NK-92 treated with Interleukin-12 subunit alpha and Interleukin-12 subunit beta, amount 100 ng/mL, for 24 hours (cell line): ENCODE measurements at places on chromosomes 12 and 14.

DNA sequence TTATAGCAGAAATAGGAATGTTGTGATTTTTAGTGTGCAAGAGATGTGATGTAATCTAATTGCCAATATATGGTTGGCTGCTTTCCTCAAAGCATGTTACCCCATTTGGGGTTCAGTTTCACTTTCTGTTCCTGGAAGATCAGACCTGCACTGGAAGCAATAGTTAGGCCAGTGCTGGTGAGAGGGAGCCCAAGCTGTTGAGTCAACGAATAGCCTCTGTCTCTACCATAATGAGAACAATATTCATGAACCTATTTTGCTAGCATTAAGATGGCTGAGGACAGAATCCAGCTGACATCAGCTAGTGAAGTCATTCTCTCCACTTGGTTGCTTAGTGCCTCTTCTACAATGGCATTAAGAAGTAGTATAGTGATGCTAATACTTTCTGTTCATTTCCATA, 379.9 kb upstream of the DCN start:
- DNase-seq, result no peak

GRCh38 chr14:50773632-50774541, 57.1 kb downstream of the NIN start:
- no peak for DNase-seq

DNA sequence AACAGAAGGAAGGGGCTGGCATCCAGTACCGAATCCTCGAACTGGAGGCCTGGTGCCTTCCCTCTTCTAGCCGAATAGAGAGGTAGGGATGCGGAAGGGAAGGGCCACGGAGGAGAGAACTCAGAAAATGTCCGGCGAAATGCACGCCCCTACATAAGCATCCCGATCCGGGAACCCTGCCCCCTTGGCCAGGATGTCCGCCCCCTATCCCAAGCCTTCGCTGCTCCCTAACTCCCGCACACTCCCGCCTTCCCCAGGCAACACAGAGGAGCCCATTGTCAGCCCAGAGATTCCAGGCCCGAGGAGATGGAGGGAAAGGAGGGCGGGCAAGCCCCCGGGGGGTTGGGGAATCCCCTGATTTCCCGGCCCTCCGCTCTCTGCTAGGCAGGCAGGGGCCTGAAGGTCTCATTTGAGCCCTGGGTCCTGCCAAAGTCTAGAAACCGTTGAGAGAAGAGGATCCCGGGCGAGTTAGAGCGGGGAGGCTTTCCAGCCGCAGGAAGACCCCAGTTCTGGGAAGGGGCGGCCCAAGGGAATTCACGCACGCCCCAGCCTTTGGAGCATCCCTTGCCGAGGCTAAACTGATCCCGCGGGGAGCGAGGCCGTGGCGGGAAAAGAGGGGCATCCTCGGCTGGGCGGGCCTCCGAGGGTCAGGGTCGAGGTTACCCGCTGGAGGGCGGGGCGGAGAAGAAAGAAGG, 569 bp upstream of the ARHGEF40 start:
- DNase-seq, result no peak

- DNase-seq, result no peak
These were observed 67.8 kb upstream of the GRIP1 start for GRCh38 chr12:66746489-66747201.

DNA sequence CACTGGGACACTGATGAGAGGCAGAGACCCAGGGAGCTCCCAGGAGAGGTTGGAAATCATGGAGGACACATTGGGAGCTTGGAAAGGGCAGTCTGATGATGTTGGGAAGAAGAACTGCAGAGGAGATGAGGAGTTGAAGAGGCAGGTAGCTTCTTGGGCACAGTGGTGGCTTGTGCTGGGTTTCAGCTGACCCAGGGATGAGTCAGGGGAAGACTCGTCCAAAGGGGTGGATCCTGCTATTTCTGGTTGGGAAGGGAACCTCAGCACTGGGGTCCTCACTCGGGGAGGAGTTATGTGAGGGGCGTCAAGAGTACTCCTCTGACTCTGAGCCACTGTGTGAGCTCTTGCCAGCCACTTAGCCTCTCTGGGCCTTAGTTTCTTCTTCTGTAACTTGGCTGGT, 11.5 kb downstream of the ADCY4 start:
- no peak for DNase-seq

GRCh38 chr14:42628602-42629001, 1021.9 kb downstream of the LRFN5 start:
- DNase-seq, result no peak

DNA sequence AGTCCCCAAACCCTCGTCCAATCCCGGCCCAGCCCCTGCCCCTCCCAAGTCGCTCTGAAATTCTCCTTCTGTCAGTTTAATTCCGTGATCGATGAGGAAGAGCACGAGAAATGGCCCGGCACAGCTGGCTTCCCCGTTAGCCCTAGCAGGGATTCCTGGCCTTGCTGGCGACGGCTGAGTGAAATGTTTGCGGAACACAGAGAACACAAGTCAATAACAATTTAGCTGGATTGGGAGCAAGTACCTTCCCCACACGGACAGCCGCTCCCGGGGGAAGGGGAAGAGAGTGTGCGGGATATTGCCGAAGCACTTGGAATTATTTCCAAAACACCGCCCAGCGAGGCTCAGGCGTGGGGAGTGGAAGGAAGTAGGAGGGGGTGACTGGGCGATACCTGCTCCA, 134.6 kb downstream of the RBM19 start:
- no peak for DNase-seq

DNA sequence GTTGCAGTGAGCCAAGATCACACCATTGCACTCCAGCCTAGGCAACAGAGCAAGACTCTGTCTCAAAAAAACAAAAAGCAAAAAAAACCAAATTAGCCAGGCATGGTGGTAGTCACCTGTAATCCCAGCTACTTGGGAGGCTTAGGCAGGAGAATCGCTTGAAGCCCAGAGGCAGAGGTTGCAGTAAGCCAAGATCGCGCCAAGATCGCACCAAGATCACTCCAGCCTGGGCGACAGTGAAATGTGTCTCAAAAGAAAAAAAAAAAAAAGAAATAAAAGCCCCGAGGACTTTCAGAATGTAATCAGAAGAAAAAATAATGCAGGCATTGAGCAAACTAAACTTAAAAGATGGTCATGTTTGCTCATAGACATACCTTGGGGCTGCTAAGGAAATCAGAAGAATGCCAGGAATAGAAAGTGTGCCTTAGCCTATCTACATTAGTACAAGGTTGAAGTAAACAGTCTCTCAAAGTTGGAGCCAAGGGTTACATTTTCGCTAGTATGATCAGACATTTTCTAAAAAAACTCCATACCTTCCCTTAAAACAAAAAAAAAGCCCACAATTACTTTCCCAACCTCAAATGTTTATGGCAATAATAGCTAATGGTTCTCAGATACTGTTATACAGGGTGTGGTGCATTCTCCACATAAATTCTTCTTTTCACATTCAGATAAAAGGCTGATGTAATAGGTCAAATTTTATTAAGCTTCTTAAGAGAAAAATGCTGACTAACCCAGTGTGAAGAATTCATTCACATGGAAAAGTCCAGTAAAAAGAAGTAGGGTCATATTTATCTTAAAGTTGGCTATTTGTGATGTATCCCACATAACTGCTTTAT, 15.8 kb downstream of the DTD2 start:
- no peak for DNase-seq

- no peak for DNase-seq
These were observed 40.3 kb downstream of the NELL2 start for GRCh38 chr12:44835641-44836379.

GRCh38 chr12:132216354-132216987, 72.2 kb downstream of the NOC4L start:
- DNase-seq, result no peak

DNA sequence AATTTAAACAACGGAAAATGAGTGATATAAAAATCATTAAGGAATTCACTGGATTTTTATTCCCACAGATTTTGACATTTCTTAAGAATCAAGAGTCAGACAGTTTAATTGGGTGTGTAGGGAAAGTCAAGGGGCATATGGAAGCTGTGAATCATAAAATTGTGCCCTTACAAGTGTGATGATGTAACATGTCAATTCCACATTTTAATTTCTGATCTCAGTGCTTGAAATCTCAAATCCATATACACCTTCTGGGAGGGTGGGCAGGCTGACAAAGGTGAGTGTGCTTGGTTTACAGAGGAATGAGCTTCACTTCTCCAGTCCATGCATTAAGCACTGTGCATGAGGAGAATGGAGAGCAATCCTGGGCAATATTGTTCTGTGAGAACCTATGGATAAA, 1.0 kb upstream of the KRT6A start:
- DNase-seq, result no peak

- no peak for DNase-seq
These were observed 31.4 kb downstream of the EVL start for GRCh38 chr14:100096656-100097055.

- DNase-seq, result no peak
These were observed 6.8 kb downstream of the EMP1 start for GRCh38 chr12:13203034-13203922.

GRCh38 chr14:89444044-89444443, 27.0 kb upstream of the FOXN3 start:
- DNase-seq, result no peak

- DNase-seq, result no peak
These were observed 178.6 kb downstream of the BCAT1 start for GRCh38 chr12:24770334-24770733.

DNA sequence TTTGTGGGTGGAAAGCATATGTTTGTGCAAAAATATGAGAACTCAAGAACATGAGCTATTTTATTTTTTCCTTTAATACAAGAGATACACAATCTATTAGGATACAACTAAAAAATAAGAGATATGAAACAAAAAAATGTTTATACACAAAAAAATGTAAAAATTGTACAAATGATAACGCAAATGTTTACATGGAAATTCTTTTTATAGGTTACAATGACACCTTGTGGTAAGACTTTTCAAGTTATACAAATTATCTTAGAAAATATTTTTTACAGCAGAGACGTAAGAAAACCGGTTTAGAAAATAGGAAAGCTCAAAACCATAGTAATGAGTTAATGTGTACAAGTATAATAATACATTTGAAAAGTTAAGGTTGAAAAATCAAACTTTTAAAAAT, 25.5 kb downstream of the CEP83 start:
- no peak for DNase-seq

DNA sequence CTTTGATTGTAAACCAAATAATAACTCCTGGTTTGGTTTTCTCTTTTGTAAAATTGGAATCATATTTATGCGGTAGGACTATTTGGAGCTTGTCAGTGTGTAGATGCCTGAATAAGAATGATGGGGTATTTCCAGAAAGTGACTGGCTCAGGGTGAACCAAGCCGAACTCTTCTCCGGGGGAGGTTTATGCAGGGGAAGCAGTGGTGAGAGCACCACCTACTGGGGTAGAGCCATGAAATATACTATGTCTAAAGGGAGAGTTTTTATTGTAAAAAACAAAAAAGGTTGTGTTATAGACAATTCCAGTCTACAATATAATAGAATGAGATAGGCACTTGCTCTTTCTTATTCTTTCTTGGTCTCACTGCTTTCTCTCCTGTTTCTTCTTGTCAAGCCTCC, 222.9 kb upstream of the SLC16A7 start:
- DNase-seq, result no peak

DNA sequence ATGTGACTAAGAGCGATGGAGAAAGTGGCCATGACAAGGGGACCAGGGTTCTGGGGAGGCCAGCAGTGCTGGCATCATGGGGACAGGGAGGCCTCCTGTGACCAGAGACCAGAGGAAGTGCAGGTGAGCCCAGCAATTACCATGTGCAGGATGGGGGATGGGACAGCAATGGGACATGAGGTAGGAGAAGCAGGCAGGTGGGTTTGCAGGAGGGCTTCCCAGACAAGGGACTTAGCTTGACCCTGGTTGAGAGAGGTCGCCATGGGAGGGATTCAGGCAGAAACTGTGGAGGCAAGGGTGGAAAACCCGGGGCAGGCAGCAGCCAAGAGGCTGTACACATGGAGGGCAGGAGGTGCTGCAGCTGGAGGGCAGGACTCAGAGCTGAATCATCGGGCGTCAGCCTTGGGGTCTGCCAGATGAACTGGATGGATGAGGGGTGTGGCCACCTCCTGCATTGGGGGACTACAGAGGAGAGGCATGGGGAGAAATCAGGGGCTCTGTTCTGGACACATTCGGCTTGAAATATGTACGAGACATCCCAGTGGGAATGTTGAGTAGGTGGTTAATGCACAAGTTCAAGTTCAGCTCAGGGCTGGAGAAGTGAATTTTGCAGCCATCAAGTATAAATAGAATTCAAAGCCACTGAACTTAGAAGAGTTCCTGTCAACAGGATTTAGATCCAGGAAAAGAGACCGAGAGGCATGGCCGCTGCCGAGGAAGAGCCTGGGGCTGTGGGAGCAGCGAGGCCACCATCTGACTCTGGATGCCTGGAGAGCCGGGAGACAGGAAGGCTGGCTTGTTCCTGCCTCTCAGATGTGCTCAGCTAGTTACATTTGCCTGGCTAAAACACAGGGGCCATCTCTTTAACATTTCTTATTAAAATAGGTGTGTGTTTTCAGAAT, 36.6 kb downstream of the SFSWAP start:
- no peak for DNase-seq

- DNase-seq, result no peak
These were observed 77.7 kb upstream of the GNPNAT1 start for GRCh38 chr14:52868911-52869618.

DNA sequence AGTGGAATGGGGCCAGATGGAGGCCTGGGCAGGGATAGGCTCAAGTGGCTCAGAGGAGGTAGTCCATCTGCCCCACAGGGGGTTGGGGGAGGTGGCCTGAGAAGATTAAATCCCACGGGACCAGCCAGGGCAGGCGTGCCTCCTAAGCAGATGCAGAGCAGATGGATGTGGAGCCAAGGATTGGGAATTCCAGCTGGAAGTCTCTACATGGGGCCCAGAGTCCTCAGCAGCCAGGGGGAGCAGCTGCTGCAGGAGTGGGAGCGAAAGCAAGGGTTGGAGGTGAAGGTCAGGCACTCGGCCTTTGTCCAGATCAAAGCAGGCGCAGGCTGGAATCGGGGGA, 42.4 kb upstream of the VRK1 start:
- DNase-seq, result no peak

- no peak for DNase-seq
These were observed 7.9 kb upstream of the KRT86 start for GRCh38 chr12:52266514-52266913.

DNA sequence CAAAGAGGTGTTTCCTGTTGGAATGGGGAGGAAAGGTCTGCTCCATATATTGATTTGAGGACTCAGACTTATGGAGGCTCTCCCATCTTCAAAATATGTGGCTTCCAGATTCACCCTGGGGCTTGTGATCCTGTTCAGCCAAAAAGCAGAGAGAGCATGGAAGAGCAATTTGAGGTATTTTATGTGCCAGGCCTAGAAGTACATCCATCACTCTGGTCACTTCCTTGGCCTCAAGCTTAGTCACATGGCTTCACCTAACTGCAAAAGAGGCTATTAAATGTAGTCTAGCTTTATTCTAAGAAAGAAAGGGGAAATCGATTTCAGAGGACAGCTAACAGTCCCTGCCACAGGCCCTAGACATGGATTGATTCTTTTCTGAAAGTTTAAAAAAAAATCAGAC, 86.2 kb downstream of the C12orf50 start:
- no peak for DNase-seq

- DNase-seq, result no peak
These were observed 55.3 kb downstream of the ELK3 start for GRCh38 chr12:96249196-96250118.

- no peak for DNase-seq
These were observed 133.8 kb downstream of the BCAT1 start for GRCh38 chr12:24815114-24815423.

GRCh38 chr14:36227802-36228201, 51.3 kb upstream of the PTCSC3 start:
- DNase-seq, result no peak
